ENCODE measurements at places on chromosomes 1 and 21. TPM values are rescaled to one million over a fixed set of nuclear protein-coding genes. Genes with fewer than 3 reads are reported as not detected.

DNA sequence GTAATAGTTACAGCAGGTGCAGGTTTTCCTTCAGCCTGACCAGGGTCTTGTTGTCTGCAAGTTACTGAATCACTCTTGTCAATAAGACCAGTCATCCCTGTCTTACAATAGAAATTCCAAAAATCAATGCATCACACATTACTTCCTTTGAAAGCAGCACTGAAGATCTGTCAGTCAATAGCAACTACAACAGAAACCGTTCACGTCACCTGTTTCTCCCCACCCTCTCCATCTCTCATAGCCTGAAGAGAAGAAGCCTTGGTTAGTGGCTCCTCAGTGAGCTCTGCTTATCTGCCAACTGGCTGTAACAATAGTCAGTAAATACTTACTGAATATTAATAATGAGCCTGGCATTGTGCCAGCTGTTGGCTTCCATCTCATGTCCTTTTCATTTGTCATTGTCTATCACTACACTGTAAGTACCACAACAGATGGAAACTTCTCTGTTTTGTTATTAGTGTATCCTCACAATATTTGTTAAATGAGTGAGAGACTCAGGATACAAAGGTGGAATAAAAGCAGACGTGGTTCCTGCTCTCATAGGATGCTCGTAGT is 195.2 kb downstream of the S1PR1 start:
- DNase-seq = no peak

GRCh38 chr1:22750685-22751051 is 40.0 kb downstream of the EPHB2 start:
- no peak for DNase-seq

- no peak for DNase-seq
Measured at GRCh38 chr1:38991638-38992411, 749 bp downstream of the AKIRIN1 start.

- no peak for DNase-seq
Measured at GRCh38 chr21:36125512-36126207, 9.2 kb upstream of the CBR3 start.

DNA sequence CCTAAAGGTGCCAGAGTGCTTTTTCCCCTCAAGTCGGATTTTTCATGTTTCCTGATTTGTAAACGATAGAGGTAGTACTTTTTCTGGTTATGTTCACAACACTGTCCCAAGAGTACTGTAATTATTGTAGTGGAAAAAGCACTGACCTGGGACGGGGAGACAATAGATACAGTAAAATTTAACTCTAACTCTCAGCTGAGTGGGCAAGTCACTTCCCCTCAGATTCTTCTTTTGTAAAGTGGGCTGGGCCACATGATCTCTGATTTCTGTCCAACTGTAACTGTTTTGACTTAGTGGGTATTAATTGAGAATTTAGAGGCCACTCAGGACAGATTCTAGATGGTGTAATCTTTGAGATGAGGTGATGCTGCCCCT is 19.1 kb downstream of the MARCKSL1 start:
- no peak for DNase-seq

GRCh38 chr1:44294588-44295007 is 60.5 kb downstream of the ERI3 start:
- no peak for DNase-seq

GRCh38 chr1:24830680-24831272 is 85.5 kb downstream of the CLIC4 start:
- DNase-seq = no peak

DNA sequence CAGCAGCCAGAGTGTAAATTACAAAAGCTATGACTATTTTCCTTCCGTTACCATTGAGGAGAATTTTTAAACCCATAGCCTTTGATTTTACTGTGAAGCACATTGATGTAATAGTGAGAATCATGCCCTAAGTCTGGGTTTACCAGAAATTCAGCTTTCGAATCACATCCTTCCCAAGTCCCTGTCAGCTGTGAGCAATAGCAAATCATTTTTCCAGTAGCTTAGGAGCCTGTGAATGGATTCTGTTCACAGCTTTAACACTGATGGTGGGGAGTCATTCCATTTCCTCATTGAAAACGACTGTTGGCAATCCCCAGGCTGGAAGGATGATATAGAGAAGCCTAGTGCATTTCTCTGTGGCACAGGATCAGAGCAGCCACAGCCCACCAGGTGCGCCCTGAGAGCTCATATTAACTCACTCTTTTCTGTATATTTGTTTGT is 82.2 kb upstream of the C1orf105 start:
- DNase-seq = no peak

PGLYRP4 gene
- not detected for total RNA-seq

DNA sequence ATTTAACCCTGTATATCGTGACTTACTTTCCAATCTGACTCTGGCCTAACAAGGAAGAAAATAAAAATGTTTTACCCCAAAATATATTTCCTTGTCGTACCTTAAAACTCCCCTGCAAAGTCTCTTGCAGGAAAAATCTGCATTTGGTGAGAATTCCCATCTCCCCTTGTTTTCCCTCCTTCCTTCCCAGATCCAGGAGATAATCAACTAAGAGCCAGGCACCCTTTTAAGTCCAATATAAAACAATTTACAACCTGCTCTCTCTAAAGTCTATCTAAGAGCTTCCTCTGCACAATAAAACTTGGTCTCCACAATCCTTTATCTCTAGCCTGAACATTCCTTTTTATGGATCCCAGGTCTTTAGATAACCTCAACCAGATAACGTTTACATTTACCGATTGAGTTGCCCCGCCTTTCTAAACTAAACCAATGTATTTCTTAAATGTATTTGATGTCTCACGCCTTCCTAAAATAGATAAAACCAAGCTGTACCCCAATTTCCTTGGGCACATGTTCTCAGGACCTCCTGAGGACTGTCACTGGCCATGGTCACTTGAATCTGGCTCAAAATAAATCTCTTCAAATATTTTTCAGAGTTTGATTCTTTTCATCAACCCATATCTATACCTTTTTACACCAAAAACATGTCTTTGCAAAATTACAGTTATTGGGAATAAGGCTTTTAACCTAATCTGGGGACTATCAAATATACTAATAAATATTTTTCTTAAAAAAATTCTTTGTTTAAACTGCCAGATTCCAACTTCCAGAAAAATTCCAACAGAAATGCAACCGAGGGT is 993 bp downstream of the DDX59 start:
- no peak for DNase-seq

Measured in mesenteric fat pad (tissue), 1 donor.